ENCODE measurements at places on chromosomes 11 and 22. TPM values are rescaled to one million over a fixed set of nuclear protein-coding genes. Genes with fewer than 3 reads are reported as not detected.

The MRGPRE gene
- not detected for total RNA-seq

The DRICH1 gene
- total RNA-seq = 0.88 TPM

The MIAT gene
- 72.7 TPM for total RNA-seq

The CHRM4 gene
- 0.18 TPM for total RNA-seq

The MFNG gene
- 218 TPM for total RNA-seq

The TIMM8B gene
- total RNA-seq = 41.6 TPM

The PMM1 gene
- 38.7 TPM for total RNA-seq

The CRYBB3 gene
- total RNA-seq = not detected

The ACRV1 gene
- total RNA-seq = not detected

The CARNS1 gene
- 1.1 TPM for total RNA-seq

The CCDC15 gene
- total RNA-seq = 7.9 TPM
